Activated CD4-positive, alpha-beta T cell treated with anti-CD3 and anti-CD28 coated beads, Interleukin-2, amount 50 U/mL, for 1 hour (primary cell): ENCODE measurements at places on chromosomes 13 and 19.

DNA sequence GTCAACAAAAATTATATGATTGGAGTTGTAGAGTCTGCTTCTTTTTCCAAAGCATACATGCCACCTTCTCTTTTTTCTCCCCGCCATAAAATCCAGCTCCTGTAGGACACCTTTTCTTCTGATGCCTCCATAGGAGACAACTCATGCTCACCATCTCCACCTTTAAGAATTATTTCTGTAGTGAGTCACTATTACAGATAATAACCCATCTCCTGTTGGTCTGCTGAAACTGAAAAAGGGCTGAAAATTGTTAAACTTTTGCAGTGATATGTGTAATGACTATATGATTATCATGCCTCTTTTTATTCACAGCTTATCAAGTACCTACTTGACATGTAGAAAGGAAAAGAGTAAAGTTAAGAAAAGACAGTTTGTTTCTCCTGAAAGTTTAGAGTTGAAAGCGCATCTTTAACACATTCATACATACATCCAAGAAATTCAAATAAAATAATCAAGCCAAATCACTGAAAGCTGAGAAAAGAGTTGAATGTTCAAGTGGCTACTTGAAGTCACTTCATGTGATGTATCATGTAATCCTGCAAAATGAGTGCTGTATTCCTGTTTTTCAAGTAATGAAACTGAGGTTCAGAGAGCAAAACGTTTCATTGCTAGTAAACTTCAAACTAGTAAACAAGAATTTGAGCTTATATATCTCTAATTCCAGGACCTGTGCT, 35.5 kb upstream of the LPAR6 start:
- no peak for DNase-seq

- DNase-seq, result no peak
Measured at GRCh38 chr19:19403373-19403901, 2.0 kb upstream of the GATAD2A start.

DNA sequence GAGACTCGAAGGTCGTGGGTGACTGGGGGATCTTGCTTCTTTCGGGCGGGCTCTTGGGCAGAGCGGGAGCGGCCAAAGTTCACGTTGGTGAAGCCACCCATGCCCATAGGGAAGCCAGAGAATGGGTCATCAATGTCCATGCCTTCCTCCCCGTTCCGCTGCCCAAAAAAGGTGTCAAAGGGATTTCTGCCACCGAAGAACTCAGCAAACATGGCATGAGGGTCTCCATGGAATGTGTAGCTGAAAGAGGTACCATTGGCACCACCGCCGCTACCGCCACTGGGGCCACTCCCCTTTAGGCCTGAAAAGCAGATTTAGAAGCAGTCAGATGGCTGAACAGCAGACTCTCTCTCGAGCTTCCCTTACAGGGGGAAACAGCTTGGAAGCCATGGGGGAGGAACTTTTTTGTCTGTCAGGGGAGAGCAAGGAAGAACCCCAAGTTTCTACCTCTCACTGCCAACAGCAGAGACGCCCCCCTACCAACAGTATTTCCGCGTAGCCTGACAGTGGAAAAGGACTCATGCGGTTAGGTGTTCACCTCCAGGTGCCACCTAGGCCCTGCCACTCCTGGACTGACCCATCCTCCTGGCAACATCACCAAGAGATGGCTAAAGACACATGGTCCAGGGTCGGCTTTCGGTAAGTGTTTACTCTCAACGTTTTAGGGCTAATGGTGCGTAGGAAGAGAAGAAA, 1.3 kb downstream of the DNAJB1 start:
- peak; percentile 18 for DNase-seq

- no peak for DNase-seq
Measured at GRCh38 chr13:28496188-28496564, 1.2 kb upstream of the FLT1 start.

- DNase-seq, result no peak
Measured at GRCh38 chr13:46682707-46683106, 114.3 kb downstream of the ESD start.

DNA sequence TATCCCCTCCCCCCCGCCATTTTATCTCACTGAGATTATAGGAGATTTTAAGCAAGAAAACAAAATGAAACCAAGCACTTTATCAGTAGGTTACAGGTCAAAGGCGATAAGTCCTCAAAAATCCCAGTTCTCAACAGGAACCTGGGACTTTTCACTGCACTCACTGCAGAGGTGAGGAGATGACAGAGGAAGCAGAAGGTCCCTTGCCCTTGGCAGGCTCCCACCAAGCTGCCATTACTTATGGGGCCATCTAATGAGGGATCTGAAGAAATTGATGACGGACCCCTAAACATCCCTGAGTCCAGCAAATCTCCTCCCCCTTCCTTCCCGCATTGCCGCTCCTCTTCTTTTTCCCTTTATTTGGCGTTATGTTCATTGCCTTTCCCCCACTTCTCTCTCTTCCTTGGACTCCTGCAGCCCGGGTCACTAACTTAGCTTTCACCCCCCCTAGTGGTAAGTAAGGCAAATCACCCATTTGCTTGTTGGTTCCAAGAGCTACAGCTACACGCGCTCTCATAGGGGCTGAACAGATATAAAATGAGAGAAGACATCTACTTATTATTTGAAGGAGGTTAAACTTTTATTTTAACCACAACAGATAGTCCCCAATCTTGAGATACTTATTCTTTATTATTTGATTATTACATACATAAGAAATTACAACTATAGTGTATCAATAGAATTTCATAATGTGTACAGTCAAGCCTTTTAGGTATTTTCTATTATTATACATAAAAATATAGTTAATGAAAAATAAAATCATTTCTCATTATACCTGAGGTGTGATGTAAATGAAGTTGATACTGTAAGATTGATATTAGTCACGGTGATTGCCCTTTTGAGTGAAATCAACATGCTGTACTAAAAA, 52.0 kb upstream of the ARGLU1 start:
- DNase-seq, result peak; percentile 6

DNA sequence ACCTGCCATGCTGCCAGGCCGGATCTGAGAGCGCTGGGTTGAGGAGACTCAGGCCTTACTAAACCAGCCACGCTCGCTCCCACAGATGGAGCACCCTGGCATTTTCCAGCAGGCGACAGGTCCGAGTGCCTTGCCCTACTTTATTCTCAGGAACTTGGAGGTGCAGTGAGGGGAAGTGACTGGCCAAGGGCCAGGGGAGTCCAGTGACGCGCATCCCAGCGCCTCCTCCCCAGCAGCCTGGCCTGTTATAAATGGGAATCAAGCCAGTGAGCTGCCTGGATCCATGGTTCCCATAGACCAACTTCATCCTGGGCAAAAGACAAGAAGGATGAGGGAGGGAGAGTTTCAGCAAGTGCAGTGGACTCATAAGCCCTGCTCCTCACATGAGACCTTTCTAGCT, 35.5 kb downstream of the TMED1 start:
- no peak for DNase-seq
